ENCODE measurements at places on chromosomes 13 and 19. TPM values are rescaled to one million over a fixed set of nuclear protein-coding genes. Genes with fewer than 3 reads are reported as not detected.

GRCh38 chr13:45456196-45456972 lies 8.4 kb upstream of the COG3 start:
- DNase-seq = no peak

GRCh38 chr13:75960538-75960994 lies 324.4 kb downstream of the LMO7 start:
- no peak for DNase-seq

- no peak for DNase-seq
Measured at GRCh38 chr19:2193807-2194206, 30.1 kb downstream of the DOT1L start.

GRCh38 chr19:6809262-6809661 lies 36.8 kb downstream of the VAV1 start:
- DNase-seq = no peak

- no peak for DNase-seq
Measured at GRCh38 chr13:25686831-25687470, 315.2 kb downstream of the ATP8A2 start.

- no peak for DNase-seq
Measured at GRCh38 chr19:28694812-28695211, 518.1 kb downstream of the UQCRFS1 start.

GRCh38 chr19:17475541-17476115 lies 5.3 kb downstream of the SLC27A1 start:
- no peak for DNase-seq

GRCh38 chr19:42140125-42140754 lies 8.0 kb upstream of the POU2F2 start:
- DNase-seq = no peak

DNA sequence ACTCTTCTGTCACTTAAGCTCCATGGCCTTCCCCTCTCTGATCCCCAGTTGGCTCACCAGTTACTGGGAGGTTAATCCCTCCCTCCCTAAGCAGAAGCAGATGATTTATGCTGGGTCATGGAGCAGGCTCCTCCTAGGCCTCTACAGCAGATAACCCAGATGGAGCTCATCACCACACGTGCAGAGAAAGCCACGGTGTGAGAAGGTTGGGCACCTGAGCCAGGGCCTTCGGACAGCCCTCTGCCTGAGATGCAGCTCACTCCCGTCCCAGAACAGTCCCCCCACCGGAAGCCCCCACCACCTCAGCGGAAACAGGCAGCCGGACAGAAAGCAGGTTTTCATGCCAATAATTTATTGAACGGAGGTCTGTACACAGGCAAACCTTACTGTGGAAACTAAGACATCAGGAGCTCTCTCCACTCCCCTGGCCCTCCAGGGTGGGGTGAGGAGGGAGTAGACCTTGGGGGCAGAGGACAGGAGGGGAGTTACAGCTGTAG lies 9.8 kb downstream of the ZNF526 start:
- DNase-seq = no peak

The ZNF625 gene
- total RNA-seq = 2.3 TPM

The C3 gene
- total RNA-seq = 548 TPM

Measured in Peyer's patch (tissue), 4 donors.